Ureter (tissue), 1 donor: ENCODE measurements at places on chromosomes 16 and 17. TPM values are rescaled to one million over a fixed set of nuclear protein-coding genes. Genes with fewer than 3 reads are reported as not detected.

WDR90 gene
- total RNA-seq: 53.3 TPM

PHOSPHO1 gene
- total RNA-seq: 0.34 TPM

PRSS8 gene
- total RNA-seq: 17.0 TPM

SYT17 gene
- 24.4 TPM for total RNA-seq

GFAP gene
- 0.81 TPM for total RNA-seq

CETP gene
- 0.42 TPM for total RNA-seq

RNF43 gene
- 19.1 TPM for total RNA-seq

ST6GALNAC1 gene
- 11.3 TPM for total RNA-seq

CSH2 gene
- total RNA-seq: not detected

AOC3 gene
- total RNA-seq: 89.9 TPM
